ENCODE measurements at places on chromosomes 7 and 10. TPM values are rescaled to one million over a fixed set of nuclear protein-coding genes. Genes with fewer than 3 reads are reported as not detected.

DNA sequence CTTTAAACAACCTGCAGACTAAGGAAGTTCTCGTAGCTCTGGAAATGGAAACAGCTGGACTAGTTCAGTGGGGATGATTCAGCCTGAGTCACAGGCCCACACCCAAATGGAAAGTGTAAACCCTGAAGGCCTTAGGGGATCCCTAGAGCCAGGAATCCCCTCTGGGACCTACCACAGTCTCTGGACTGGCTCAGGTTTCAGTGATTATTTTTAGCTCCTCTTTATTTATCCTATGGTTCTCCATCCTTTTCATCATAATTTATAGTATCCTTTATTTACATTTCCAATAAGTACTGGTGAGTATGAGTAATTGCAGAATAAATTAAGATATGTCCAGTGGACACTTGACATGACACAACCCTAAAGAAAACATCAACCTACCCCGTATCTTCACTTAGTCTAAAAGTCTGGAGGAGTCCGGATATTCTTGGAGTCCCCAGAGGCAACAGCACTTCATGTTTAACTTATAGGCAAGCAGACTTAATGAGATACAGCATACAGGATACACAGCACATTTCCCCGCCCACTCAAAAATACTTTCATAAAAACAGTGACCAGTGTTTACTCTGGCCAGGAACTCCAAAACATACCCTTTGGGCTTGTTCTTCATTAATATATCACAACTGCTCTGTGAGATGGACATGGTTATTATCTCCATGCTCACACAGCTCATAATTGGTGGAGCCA, 28.4 kb upstream of the SEMA3E start:
- DNase-seq = no peak

DNA sequence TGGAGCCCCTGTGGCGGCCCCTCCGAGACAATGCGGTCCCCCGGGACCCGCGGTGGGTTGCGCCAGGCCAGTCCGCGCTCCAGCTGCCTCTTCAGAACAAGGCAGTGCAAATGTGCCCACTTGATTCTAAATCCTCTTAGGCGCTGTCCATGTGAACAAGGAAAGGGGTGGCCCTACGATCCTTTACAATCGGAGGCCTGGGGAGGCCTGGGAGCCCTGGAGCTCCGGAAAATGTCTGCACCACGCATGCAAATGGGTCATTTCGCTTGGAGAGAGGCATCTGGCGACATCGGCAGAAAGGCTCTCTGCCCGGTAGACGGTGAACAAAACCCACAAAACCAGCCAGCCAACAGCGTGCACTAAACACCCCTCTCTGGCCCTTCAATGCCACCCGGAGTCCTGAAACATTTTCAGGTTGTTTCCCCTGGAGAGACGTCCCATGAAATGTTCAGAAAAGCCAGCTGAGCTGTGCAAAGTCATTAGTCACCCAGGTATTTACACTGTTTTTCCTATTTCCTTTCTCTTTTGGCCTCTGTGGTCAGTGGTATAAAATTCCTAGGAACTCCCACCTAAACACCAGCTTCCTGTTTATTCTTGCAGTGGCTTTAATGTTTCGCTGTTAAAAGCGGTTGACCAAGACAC, 102.8 kb upstream of the ZNF438 start:
- no peak for DNase-seq

DNA sequence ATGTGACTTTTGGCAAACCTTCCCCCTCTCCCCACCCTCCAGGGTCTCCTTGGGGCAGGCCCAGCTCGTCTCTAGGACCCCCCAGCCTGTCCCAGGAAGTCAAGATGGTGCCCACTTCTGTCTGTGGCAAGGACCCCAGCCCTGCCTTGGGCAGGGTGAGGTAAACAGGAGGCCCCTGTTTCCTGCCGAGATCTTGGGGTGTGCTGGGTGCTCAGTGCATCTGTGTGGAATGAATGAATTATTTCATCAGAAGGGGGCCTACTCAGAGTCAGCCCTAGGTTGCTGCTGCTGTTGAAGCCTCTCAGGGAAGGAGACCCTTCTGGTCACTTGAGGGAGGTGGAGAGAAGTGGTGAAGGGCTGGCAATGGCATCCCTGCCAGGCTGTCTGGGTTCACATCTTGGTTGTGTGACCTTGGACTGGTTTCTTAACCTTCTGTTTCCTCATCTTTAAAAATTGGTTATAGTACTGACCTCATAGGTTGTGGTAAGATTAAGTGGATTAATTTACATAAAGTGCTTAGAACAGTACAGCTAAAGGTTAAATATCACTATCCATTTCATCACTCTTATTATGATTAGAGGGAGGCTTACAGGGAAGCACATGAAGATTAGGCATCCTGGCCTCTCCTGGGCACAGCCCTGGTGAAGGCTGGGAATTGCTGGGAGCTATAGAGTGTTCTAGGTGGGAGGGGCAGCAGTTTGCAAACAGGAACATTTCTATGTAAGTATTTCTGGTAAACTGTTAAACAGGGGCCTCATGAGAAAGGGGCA, 67.7 kb downstream of the ZMIZ1 start:
- no peak for DNase-seq

- no peak for DNase-seq
Observed at GRCh38 chr10:116477986-116478664, 50.5 kb downstream of the PNLIPRP3 start.

DNA sequence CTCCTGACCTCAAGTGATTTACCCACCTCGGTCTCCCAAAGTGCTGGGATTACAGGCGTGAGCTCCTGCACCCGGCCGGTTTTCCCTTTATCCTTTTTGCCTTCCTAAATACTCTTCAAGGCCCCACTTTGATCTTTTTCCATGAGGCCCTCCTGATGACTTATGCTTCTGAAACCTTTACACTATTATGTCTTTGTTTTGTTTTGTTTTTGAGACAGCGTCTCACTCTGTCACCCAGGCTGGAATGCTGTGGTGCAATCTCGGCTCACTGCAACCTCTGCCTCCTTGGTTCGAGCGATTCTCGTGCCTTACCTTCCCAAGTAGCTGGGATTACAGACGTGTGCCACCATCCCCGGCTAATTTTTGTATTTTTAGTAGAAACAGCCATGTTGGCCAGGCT, 3.8 kb downstream of the STMP1 start:
- DNase-seq = no peak

DNA sequence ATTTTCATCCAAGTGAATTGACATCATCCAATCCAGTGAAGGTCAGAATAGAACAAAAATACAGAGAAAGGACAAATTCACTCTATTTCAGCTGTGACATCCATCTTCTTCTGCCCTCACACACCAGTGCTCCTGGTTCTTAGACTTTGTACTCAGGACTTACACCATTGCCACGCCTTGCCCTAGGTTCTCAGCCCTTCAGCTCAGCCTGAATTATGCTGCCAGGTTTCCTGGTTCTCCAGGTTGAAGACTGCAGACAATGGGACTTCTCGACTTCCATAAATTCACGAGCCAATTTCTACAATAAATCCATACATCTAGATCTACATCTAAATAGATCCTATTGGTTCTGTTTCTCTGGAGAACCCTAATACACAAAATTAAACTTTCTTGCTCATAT, 181.2 kb upstream of the KCND2 start:
- no peak for DNase-seq

- no peak for DNase-seq
Observed at GRCh38 chr10:47402641-47403301, 18.7 kb upstream of the ZNF488 start.

- DNase-seq = no peak
Observed at GRCh38 chr10:26837139-26837538, 23.6 kb downstream of the ABI1 start.

DNA sequence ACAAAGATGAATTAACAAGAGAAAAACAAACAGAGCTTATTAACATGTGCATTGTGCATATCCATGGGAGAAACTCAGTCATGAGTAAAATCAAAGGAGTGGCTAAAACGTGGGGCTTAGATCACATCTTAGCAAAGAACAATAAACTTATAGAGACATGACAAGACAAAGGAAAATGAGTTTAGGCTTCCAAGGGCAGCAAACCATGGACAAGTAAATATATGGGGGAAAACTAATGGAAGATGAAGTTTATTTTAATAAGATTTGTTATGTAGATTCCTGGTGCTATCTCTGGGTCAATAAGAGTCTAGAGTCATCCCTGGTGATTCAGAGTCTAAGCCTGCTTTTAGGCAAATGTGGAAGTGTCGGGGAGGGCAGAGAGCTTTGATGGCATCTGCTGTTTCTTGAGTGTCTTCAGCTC, 87.2 kb upstream of the PLPP4 start:
- no peak for DNase-seq

- DNase-seq = no peak
Observed at GRCh38 chr7:50824882-50825281, 42.2 kb upstream of the GRB10 start.

DNA sequence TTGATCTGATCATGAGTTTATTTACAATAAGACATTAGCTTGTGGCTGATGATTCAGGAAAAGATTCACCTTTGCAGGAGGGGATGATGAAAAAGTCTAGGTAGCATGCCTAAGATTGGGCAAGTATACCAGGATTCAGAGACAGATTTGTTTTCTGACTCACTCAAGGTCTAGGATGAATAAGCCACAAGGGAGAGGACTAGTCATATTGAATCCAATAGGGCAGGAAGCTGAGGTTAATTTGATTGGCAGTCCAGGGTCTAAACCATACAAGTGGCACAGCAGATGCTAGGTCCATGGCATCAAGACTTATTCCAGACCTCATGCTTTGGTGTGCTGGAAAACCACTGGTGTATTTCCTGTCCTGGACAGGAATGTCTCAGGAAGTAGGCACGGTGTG, 1133.4 kb downstream of the XPNPEP1 start:
- DNase-seq = no peak

DNA sequence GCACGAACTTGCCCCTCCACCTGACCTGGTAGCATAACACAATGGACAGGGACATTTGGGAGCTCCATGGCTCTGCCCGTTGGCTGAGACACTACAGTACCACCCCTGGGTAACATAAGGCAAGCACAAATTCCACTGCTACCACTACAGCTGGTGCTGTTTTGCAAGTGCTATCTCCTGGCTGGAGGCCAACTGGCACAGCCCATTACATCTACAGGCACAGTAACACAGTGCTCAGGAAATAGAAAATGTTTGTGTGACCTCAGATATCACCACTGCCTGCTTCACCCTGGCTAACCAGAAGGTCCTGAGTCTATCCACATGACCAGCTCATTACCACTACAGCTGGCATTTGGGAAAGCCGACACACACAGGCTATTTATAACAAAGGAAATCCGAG, 631.1 kb upstream of the MBL2 start:
- no peak for DNase-seq

GRCh38 chr7:131010029-131010716, 276.2 kb upstream of the KLF14 start:
- no peak for DNase-seq

DNA sequence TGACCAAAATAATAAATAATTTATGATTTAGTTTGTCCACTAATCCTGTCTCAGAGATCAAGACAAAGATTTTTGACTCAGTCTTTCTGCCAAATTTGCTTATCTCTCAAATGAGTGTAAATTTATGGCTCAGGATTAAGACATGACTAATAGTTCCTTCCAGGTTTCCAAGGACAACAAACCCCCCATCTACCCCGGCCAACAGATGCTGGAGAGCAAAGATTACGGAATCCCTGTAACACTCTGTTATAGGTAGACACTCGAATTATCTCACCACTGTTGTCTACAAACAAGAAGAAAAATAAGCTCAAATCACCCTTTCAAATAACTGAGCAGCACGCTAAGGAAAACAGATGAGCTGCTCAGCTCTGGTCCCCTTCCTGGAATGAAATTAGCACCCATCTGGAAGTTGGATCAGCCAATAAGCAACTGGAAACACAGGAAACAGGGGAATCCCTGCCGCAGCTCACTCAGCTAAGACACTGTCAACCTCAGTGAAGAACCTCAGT, 56.8 kb upstream of the SVIL start:
- DNase-seq = no peak

DNA sequence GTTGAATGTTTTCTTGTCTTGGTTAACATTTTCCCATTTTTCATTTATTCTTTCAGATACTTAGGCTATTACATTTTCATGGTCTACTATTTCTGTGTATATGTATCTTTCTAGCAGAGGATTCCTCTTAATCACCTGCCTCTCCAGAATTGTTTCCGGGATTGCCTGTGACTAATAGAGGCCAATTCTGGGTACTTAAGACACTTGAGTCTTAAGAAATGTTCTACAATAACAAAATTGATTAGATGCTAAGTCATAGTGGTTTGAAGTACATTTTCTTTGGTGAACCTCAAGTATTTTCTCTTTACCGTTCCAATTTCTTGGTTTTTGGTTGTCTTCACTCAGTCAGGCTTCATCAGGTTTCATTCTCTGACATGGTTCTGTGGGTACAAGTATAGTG, 26.4 kb downstream of the BBS9 start:
- no peak for DNase-seq

DNA sequence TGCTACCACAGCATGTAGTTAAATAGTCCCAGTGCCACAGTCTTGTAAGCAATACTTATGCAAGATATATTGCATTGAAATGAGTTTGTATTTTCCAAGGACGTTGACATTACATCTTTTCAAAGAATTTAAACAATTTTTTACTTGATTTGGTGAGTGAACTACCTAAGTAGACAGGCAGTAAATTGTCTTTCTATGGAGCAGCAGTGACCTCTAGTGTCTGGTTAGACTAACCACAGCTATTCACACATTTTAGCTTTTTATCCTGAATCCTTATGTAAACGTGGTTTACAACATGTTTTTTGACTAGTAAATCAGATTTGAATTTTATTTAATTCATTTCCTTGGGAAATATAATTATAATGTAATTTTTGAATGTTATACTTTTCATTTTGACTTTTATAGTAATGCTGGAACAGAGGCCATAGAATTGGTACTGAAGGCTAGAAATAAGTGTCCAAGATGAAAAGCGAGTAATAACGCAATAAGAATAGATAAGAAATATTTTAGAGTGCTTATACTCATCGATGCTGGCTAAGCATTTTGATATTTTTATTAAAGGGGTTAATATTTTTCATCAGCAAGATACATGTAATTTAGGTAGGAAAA, 5.6 kb downstream of the LRRTM3 start:
- no peak for DNase-seq

Gene ACHE
- 0.50 TPM for total RNA-seq

Gene C7orf57
- not detected for total RNA-seq

Gene SFTPA1
- total RNA-seq = not detected

Gene TRIM50
- not detected for total RNA-seq

Gene CPXM2
- total RNA-seq = 19.2 TPM

Gene SMO
- 7.7 TPM for total RNA-seq

Gene GJD4
- not detected for total RNA-seq

Gene ADAMTS14
- total RNA-seq = not detected

Gene VAX1
- total RNA-seq = not detected

Gene CPA1
- total RNA-seq = not detected

Gene GATA3
- 1.6 TPM for total RNA-seq

Data from omental fat pad (tissue), 4 donors.